ENCODE measurements at places on chromosomes 3 and 15.

DNA sequence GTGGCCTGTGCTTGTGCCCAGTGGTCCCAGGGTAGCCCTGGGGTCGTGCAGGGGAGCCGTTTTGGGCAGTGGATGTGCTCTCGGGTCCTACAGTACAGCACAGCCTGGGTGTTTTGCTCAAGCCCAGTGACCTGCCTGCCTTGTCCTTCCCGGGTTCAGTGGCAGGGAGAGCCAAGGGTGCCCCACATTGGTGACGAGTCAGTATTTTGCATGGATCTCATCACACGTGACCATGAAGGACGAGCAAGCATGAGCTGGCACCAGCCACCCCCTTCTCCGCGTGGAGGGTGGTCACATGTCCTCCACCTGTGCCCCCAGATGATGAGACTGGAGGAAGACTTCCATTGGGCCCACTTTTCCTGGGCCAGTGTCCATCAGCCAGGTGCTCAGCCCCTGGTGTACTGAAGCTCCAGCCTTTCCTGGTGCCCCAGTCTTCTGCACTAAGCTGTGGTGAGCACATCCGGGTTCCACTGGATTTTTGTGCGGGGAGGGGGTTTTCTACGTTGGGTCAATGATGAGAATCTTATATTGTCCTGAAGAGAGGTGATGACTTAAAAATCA, 197.5 kb downstream of the UBE3A start:
- DNase-seq = no peak

- no peak for DNase-seq
Measured at GRCh38 chr3:194749631-194750490, 64.2 kb downstream of the FAM43A start.

DNA sequence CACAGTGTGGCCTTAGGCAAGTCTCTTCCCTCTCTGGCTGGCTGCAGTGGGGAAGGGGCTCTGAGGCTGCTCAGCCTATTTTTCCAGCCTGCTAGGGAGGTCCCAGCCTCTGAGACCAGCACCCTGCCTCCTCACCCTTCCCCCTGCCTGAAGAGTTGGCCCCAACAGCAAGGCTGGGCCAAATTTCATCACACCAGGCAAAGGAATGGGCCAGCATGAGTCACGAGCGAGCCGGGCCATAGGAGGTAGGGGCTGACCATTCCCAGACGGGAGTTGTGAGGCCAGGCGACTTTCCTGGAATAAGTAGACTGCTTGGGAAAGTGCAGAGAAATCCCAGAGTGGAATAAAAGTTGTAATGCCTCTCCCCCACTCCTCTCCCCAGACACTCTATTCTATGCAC, 5.7 kb upstream of the FBLN2 start:
- no peak for DNase-seq

DNA sequence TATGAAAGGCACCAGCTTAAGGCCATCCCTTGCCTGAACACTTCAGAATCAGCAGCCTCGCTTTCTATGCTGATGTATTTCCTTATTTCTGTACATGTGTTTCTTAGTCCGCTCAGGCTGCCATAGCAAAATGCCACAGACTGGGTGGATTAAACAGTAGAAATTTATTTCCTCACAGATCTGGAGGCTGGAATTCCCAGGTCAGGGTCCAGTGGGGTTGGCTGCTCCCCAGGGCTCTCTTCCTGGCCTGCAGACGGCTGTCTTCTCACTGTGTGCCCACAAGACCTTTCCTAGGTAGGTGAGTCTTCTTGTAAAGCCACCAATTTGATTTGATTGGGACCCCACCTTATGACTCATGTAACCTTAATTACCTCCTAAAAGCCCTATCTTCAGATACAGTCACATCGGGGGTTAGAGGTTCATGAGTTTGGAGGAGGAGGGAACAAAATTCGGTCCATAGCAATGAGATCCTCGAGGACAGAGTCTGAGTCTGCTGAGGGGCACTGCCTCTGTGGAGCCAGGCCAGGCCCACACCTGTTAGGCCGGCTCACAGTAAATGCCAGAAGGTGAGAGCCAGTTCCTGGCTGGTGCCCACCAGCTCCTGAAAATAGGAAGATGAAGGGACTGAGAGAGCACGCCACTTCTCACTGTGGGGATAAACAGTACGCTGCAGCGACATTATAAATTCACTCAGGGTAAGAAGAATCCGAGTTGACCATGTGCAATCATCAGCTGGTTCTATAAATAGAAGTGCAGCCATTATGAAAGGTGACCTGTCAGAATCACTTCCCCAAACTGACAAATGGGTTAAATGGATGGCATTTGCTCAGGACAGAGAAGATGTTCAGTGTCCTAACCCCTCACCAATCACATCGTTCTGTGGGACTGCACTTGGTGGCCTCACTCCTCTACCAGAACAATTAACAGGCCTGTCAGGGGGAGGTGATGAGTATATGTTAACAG, 41.1 kb downstream of the CTXND1 start:
- DNase-seq = no peak

- no peak for DNase-seq
Measured at GRCh38 chr3:195195321-195196209, 75.4 kb downstream of the XXYLT1 start.

DNA sequence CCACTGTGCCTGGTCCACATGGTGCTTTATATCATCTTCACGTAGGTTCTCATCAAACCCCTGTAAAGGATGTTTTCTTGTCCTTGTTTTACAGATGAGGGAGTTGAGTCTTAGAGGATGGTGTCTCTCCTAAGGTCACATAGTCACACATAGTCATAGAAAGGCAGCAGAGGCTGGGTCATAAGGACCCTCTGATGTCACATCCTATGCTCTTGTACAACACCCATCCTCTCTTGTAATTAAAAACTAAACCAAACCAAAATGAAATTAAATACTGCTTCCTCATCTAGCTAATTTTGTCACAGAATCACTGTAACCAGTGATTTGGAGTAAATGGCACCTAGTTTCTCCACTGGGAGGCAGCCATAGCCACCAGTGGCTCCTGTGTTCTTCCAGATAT, 21.8 kb upstream of the ATP1B3 start:
- DNase-seq = no peak

DNA sequence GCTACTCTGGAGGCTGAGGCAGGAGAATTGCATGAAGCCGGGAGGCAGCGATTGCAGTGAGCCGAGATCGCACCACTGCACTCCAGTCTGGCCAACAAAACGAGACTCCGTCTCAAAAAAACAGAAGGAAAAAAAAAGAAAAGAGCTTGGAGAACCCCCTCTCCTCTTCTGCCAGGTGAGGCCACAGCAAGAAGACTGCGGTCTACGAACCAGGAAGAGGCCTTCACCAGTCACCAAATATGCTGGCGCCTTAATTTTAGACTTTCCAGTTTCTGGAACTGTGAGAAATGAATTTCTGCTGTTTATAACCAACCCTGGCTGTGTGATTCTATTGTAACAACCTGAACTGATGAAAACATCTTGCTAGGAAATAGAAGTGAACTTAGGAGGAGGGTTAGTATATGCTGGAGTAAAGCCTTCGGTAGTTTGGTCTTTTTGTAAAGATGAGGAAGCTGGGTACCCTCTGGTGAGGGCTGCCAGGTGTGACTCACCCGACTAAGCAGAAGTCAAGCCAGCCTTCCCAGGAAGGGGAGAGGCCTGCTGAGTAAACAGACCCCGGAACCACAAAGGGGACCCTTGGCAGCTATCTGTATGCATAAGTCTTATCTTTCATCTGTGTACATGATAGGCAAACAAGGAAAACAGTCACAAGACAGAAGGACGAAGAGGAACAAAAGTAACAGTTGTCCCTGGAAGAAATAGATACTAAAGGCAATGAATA, 78.7 kb downstream of the KLF13 start:
- no peak for DNase-seq

DNA sequence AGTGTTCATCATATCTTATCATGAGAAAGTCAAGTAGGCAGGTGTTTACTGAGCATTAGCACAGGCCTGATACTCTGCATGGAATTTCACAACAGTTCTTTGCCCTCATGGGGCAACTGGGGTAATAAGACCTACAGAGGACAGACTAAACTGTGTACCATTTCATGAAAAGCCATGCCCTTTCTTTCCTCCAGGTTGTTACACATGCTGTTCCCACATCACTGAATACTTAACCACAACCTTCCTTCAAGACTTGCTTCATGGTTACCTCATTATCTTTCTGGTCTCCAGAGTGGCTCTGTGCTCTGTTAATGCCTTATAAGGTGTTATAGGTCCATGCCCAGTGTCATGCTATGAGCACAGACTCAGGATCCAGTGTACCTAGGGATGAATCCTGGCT, 28.2 kb upstream of the RSL24D1 start:
- no peak for DNase-seq

GRCh38 chr3:184168363-184169120, 6.1 kb upstream of the AP2M1 start:
- DNase-seq = no peak

DNA sequence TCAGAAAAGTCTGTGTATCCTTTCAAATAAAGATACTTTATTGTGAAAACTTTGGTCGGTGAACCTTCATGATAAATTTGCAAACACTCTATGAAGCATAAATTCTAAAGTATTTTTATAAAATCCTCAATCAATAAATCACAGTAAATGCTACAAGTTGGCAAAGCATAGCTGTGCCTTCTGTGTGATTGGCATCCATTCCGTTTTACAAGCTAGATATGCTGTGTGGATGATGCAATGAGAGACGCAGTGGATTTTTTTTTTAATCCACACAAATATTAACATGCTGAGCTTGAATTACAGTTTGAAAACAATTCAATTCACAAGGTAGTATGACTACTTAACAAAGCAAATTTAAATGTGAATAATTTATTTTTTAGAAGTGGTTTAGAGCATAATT, 937.2 kb downstream of the ZPLD1 start:
- no peak for DNase-seq

GRCh38 chr15:52334491-52335160, 39.0 kb upstream of the MYO5C start:
- no peak for DNase-seq

- no peak for DNase-seq
Measured at GRCh38 chr3:21294768-21295167, 456.2 kb downstream of the ZNF385D start.

GRCh38 chr15:61840090-61840489, 220.2 kb downstream of the VPS13C start:
- DNase-seq = no peak

DNA sequence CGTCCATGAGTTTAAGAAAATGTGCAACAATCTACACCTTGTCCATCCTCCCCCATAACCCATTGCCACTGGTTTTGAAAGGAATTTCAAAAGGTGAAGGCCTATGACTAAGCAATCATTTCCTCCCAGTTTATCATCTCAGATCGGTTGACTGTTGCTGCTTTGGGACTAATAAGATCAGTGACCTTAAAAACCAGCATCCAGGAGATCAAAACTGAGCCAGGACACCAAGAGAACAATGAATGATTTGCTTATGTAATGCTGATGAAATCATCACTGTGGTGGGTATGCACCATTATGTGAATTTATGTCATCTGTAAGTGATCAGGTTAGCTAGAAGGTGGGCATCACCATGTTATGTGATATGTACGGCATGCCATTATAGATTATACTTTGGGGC, 195.5 kb downstream of the SSR3 start:
- no peak for DNase-seq

DNA sequence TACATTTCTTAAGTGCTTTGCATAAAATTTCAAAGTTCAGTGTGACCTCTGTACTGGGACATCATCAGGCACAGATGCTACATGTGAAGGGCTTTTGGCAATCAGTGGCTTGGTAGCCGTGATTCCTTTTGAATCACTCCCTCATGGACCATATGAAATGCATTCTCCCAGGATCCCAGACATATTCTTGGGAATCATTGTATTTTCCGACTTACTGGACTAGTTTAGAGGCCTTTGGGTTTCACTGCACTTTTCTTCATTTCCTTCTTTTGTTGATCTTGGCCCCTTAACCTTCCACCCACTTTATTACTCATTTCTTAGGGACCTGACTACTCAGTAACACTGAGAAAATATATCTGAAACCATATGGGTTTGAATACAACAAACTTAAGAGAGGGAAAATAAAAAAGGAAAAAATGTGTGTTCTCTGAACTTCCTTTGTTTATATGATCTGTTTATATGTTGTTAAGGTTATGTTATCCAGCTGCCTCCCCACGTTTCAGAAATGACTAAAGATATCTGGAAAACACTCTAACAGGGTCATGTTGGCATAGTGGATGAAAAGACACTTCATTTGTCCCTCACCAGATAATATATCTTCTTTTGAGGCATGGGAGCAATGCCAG, 35.1 kb downstream of the HMG20A start:
- DNase-seq = no peak

- DNase-seq = peak; percentile 56
Measured at GRCh38 chr15:89496155-89497098, at the start of gene RHCG. RHCG (minus strand) TSS chr15:89496583; CDS start chr15:89496544, 39 bp downstream.

- DNase-seq = peak; percentile 53
Measured at GRCh38 chr15:24772686-24773373, 97.3 kb downstream of the NPAP1 start.

DNA sequence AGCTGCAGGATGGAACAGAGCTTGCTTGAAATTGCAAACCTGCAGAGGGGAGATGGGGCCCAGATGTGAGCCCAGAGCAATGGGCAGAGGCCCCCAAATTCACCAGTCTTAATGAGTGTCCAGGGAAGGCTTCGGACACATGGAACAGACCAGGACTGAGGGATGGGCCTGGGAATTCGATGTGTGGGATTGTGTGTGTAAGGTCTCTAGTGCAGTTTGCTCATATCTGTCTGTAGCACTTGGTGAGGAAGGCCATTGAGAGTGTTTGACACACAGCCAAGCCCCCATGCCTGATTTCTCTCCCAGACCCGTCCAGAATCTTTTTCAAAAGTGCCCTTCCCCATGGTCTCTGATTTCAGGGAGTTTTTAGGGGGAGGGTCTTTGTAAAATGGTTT, 17.2 kb downstream of the TEX264 start:
- no peak for DNase-seq

- no peak for DNase-seq
Measured at GRCh38 chr15:26661748-26662147, 111.1 kb downstream of the GABRB3 start.
